ENCODE measurements at places on chromosomes 11 and 22.

GRCh38 chr22:27698813-27699212 lies 102.7 kb downstream of the MN1 start:
- no peak for DNase-seq

DNA sequence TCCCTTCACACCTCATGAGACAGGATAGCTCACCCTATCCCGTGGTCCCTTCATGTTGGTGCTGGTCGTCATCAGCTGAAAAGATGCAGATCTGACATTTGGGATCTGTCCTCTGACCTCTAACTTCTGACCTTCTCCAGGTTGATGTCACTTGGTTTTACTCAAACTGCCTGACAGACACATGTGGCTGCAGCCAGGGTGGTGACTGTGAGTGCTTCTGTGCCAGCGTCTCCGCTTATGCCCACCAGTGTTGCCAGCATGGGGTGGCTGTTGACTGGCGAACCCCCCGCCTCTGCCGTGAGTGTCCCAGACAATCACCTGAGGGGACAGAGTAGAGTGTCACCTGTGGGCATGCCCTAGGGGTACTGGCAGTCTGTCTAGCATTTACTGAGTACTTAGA lies 49.7 kb downstream of the OTOG start:
- DNase-seq, result no peak

DNA sequence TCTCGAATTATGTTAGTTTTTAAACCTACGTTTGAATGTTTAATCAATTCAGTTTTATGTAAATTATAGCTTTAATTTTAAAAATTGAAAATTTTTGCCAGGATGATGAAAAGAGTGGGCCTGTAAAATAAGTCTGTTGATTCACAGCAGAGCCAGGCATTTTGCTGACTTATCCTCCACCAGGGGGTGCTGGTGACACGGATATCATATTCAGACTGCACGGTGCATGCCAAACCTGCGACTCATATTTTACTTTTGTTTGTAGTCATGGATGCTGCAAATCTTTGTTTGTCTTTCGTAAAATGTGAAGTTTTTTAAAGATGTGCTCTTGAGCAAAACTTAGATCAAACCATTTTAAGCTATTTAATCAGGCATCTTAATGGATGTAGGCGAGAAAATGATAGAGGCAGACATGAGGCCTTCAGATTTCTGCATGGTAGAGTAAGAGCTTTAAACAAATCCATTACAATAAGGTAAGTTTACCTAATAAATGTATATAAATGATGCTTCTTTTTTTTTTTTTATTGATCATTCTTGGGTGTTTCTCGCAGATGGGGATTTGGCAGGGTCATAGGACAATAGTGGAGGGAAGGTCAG lies 3.6 kb upstream of the OR8B3 start:
- peak; percentile 86 for DNase-seq

GRCh38 chr11:35404388-35404775 lies 15.0 kb downstream of the SLC1A2 start:
- peak; percentile 19 for DNase-seq

- DNase-seq, result no peak
These were observed 37.0 kb downstream of the OSBP2 start for GRCh38 chr22:30731658-30732057.

DNA sequence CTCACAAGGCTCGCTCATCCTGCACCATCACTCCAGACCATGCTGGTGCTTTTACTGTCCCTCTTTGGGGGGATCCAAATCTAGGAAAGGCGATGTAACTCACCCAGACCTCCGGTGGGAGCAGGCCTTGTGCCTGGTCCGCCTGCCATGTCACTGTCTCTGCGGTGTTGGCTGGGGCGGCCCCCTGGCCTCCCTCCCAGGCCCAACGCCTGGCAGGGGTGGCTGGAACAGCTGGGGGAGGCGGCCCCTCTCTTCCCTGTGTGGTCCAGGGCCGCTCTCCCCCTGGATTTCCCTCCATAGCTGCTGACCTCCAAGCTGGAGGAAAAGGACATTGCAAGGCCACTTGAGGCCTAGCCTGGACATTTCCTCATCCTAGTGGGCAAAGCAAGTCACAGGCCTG lies 11.1 kb upstream of the MGAT3 start:
- no peak for DNase-seq

DNA sequence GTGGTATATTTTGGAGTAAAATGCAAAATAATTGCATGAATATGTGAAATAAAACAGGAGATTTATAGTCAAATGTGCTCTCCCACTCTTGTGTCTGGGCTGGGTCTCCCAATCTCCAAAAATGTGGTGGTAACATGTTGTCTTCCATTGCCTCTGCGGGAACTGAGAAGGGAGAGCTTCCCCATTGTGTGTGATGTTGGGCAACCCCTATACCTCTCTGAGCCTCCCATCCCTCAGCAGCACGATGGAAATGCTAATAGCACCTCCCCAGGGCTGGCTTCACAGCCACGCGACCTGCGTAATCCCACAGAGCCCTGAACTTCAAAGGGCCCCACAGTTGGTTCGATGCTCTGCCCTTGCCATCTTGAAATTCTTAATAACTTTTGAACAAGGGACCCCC lies 72.0 kb downstream of the TP53I11 start:
- DNase-seq, result no peak

- no peak for DNase-seq
These were observed 8.8 kb downstream of the ARCN1 start for GRCh38 chr11:118581057-118581456.

DNA sequence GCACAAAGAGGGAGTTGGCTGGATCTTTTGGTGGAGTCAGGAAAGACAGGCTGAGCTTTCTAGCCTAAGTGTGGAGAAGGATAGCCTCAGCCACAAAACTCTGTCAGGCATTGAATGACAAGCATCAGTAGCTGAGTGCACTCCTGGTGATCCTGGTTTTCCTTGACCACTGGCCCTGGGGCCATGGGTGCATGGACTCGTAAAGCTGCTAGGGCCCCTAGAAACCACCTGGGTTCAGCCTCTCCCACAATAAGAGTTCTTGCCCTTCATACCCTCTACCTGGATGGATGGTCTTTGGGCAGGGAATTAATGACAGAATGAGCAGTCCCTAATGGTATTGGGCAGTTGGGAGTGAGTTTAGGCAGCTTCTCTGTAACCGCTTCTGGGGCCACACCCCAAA lies 22.9 kb downstream of the TUB start:
- DNase-seq, result no peak

GRCh38 chr11:75240311-75241035 lies at the start of gene TPBGL:
Gene TPBGL (plus strand): TSS chr11:75240774. CDS start chr11:75241050, 276 bp downstream.
- peak; percentile 16 for DNase-seq

- no peak for DNase-seq
These were observed 70.8 kb upstream of the B3GAT1 start for GRCh38 chr11:134482865-134483264.

- no peak for DNase-seq
These were observed 27.7 kb upstream of the EIF3M start for GRCh38 chr11:32555895-32556294.

All from hematopoietic multipotent progenitor cell treated with erythropoietin and hydrocortisone succinate and interleukin-3 and kit ligand, for 4 days (in vitro differentiated cells).